Posterior cingulate gyrus (tissue), 11 donors: ENCODE measurements at places on chromosomes 2 and 18.

DNA sequence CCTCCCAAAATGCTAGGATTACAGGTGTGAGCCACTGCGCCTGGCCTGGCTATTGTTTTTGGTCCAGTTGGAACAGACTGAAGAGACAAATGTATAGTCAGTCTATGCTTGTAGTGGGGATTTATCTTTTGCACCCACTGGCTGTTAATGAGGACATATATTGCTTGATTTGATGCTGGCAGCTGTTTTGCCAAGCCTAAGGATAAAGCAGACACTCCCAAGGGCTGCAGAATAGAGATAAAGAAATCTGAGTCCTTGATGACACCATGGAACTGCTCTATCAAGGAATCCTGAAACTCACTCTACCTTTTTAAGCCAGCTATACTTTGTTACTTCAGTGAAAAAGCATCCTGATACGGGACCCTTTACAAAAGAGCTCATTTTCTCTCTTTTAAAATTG, 43.1 kb upstream of the ENOSF1 start:
- DNase-seq: no peak

DNA sequence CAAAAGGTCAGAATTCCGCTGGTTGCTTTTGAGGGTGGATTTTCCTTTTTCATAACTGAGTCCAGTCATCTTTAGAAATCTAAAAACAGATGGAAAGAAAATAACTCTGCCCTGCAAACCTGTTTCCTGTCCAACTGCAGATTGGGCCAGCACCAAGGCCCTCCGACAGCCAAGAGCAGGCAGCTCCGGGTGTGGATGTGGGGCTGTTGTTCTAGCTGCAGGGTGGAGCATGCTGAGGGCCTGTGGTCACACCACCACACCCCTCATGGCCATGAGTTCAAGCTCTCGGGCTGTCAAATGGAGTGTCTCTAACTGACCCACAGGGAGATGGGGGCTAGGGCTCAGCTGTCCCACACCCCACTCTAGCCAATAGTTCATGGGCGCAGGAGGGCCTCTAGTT, 69.3 kb upstream of the BZW1 start:
- peak; percentile 68 for DNase-seq

- no peak for DNase-seq
Measured at GRCh38 chr2:78757640-78758039, 267.9 kb upstream of the REG3G start.

DNA sequence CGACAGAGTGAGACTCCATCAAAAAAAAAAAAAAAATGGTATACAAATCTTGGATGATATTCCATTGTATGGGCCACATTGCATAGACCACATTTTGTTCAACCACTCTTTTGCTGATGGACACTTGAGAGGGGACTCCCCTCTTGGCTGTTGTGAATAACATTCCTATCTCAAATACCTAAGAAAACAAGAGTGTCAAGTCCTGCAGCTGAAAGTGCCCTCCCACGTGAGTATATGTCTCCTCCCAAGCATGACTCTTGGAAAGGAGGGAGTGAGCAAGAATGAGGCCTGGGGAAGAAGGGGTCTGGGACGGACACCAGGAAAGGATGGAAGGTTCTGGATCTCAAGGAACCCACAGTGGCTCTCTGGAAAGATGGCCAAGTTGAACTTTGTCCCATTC, 36.0 kb upstream of the NPAS2 start:
- DNase-seq: no peak

DNA sequence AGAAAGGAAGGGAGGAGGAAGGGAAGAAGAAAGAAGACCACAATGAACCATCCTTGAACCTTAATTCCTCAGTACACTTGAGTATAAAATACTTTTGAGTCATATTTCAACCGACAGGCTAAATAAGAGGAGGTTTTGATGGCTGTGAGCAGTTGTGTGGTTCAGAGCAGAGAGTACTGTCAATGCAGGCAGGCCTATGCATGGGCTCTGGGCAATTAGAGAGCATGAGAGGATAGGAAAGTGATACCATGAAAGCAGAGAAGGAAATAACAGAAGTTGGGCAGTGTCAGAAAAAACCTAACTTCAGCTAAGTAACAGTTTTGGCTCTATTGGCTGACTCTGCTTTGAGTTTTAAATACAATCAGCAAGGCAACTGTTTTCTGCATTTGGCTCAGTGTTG, 123.6 kb upstream of the STK17B start:
- no peak for DNase-seq

DNA sequence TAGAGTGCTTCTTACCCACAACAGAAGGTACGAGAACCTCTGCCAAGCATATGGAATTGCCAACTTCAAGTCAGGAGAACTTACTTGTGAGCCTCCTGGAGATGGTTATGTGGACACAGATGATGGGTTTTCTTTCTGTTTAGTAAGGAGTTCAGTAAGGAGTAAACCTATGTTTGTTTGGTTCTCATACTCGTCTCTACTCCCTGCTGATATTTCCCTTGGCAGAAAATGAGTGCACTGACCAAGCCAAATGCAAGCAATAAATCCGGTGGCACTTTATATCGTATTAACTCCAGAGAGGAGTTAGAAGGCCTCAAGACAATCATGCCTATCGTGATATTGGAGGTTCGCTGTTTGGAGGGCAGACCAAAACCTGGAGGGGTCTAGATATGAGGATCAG, 83.2 kb upstream of the CYP1B1 start:
- DNase-seq: no peak

GRCh38 chr2:98394595-98395153, 48.4 kb downstream of the CNGA3 start:
- no peak for DNase-seq

GRCh38 chr2:20781656-20782265, 41.1 kb downstream of the LDAH start:
- no peak for DNase-seq

DNA sequence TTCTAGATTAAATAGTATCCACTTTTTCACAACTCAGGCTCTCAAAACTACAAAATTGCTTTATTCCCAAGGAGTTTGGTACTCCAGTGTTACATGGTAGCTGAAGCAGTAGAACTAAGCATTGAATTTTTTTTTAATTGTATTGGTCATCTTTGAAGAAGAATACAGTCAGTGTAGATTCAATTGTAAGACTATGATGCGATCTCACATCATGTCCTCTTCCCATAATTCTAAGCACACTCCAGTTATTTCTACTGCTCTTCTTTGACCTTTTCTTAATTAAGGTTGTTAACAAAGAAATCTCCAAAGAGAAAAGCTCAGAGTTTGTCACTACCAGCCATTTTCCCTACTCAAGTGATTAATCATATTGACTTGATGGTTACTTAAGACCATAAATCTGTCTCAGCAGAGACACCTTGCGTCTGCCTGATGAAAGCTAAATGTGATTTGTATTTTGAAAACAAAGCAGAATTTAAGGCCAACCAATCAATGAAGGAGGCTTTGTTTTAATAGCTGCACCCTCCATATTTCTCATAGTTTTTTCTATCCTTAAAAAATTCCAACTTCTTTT, 130.2 kb downstream of the DTNA start:
- DNase-seq: no peak

DNA sequence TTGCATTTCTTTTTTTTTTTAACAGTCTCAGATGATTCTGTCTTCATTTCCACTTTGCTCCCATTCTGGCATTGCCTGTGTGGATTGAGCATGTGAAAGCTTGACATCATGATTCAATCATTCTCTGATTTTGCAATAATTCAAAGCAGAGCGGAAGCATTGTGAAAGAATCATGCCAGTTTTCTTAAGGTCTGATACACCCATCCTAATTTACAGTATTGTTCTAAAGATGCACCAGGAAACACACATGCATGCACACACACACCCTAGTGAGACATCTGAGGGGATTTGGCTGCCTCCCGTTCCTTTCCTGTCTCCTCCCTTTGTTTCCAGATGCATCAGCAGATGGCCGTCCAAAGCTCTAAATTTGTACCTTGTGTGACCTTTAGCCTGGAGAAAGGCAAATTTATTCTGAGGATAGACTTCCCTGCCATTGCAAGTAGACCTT, 97.3 kb downstream of the FMNL2 start:
- DNase-seq: no peak

- no peak for DNase-seq
Measured at GRCh38 chr2:64640153-64641044, 13.3 kb downstream of the SERTAD2 start.

DNA sequence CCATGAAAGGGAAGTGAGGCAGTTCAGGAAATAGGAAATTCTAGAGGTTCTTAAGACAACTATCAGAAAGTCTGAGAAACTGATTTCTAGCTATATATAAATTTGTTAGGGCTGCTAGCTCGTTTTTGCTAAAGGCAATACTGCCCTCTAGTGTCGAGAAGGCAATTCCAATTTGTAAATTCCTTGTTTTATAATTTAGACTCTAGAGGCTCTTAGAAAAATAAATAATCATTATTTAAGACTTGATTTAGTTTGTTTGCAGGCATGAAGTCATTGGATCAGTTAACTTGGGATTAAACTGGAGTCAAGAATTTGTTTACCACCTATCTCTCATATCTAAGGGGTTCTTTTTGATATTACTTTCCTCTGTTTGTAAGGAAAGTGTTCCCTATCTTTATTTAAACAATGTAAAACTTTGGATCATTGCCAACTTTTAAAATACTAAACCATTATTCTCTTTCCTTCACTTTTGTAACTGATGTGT, 66.2 kb downstream of the ACVR2A start:
- DNase-seq: no peak

- DNase-seq: no peak
Measured at GRCh38 chr2:159650574-159650973, 34.2 kb upstream of the BAZ2B start.

GRCh38 chr18:57149531-57149930, 2.6 kb downstream of the BOD1L2 start:
- DNase-seq: no peak

DNA sequence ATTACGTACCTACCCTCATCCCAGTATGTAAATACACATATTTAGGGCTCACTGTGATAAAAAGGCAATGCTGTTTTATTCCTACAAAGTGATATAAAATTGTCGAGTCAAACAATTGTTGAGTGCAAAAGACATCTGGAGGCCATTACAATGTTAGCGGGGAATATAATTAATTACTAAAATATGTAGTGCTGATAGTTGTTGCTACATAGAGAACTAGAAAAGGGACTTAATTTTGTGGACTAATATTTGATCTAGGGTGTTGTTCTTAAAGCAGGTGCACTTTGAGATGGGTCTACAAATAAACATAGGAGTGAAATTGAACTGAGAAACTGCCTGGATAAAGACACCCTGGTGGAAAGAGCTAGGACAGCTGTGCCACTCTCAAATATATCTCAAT, 300.1 kb downstream of the NOL4 start:
- no peak for DNase-seq

GRCh38 chr2:25270061-25270460, 71.7 kb downstream of the DNMT3A start:
- DNase-seq: peak; percentile 38

DNA sequence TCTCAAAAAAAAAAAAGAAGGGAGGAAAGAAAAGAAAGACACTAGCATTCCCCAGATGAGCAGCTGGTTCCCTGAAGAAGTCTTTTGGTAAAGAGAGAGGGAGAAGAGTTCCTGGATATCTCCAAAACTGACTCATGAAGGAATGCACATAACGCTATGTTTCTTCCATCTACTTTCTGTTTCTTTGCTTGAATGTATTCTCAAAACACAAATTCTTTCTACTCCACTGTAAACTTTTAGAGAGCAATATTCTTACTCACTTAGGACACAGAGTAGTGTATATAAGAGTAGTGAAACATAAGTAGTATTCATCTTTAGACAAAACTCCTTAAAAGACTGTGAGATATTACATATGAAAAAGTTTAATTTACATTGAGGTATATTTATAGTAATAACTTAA, 64.2 kb downstream of the TRIP12 start:
- no peak for DNase-seq

DNA sequence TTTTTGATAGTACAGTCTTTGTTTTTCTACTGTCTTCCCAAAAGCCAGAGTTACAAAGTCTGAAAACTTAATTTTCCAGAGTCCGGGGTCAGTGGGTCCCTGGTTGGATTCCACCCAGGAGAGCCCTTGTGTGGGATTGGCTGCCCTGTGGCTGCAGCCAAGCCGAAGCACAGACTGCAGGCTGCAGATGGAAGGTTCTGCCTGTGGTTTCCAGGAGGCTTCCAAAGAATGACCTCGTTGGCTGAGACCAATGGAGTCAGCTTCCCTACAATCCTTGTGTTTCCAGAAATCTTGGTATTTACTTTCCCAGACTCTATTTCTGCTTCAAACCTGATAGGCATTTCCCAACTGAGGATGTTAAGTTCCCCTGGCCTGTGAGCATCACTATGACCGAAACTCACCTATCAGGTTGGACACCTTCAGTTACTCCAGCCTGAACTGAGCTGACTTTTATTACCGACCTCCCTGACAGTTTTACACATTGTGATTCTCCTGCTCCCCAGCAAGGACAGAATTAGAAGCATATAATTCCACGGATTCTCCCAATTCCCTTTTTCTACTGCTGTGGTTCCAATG, 117.5 kb upstream of the CCDC68 start:
- no peak for DNase-seq

DNA sequence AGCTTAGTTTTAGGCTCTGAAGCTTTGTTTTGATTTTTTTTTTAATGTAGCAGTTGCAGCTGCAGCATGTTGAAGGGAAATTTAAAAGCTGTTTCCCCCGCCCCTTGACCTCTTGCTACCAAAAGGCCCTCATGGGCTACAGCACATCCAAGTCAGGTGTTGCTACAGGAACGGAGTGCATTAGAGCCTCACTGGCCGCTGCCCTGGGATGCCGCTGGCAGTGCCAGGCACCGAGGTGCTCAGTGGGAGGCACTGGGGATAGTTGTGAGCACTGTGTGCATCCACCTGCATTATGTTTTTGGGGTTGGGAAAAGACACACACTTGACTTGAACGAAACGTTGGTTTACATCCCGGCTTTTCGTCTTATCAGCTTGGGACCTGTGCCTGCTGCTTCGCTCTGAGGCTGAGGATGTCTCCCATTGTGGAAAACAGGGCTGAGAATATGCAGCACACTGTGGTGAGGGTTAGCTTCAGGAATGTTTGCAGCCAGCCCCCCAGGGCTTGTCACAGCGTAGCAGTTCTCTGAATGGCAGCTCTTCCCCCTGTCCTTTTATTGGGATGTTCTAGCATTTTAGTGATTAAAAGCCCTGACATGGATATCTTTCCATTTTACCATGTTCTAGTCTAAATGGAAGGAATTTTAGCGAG, 24.1 kb downstream of the DCDC2C start:
- DNase-seq: no peak
